ENCODE measurements at places on chromosomes 2 and 18. TPM values are rescaled to one million over a fixed set of nuclear protein-coding genes. Genes with fewer than 3 reads are reported as not detected.

DNA sequence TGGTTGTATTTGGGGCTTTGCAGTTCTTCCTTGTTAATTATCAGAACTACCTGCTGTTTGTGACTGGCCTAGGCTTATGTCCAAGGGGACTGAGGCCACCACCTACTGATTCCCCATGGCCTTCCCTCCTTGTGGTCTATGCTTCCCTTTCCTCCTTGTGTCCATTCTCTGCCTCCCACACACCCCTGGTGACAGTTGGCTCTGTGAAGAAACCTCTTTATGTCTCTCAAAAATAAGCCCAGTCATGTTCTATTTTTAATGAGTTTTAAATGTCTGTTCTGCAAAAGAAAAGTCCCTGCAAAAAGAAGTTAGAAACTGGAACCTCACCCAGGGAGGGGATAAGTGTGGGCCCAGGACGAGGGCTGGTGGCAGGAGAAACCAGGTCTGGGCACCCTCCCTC, 105.0 kb downstream of the SMC6 start:
- H3K27me3 ChIP-seq = no peaks in the 10 kb centered on the region
- no peaks in the 10 kb centered on the region for H3K36me3 ChIP-seq
- no peaks in the 10 kb centered on the region for H3K4me1 ChIP-seq
- no peak overlapping the region for H3K27ac ChIP-seq
- DNase-seq = no peak

DNA sequence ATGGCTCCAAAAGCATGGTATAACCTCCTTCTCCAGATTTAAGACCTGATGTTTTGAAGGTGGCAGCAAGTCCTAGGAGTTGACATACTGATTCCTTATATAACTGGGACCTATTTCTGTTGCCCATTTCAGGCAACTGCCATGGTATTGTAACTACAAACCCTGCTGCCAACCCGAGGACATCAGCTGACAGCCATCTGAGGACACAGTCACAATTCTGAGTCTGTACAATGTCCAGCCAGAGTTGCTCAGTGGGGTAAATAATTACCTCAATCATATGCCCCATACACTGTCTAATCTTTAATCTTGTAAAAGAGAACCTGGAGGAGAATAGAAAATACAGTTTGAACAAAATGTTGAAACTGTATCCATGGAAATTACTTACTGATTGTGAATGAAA, 8.7 kb upstream of the GAREM2 start:
- no peaks in the 10 kb centered on the region for H3K36me3 ChIP-seq
- DNase-seq = no peak
- no peak overlapping the region for H3K4me3 ChIP-seq
- no peaks in the 10 kb centered on the region for H3K4me1 ChIP-seq
- no peak overlapping the region for H3K27ac ChIP-seq

DNA sequence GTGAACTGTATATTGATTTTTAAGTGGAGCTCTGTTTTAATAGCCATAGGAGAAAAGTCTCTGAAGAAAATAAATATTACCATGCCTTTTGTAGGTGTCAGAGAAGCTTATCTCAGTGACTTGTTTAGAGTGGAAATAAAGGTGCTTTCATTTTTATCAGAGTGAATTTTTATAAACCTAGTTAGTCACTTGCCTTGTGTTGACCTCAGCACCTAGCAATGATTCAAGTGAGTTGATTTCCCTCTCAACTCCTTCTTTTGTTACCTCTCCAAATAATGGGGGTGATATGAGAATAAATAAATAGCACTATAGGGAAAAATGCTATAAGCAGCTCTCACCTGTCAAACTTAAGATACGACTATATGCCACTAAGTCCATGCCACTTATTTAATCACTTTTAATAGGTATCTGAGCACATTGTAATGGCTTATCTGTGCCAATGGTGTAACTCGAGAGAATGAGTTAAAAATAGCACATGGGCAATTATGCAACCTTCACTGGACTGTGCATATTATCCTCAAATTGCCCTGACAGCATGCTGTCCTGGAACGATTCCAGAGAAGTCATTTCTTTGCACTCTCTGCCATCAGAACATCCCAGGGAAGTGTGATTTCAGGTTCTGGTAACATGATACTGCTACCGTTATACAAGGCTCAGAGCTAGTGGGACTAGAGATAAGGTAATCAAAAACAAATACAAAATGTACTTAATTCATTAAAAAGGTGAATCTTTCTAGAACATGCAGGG, 290.8 kb downstream of the CCDC85A start:
- H3K4me3 ChIP-seq = no peak overlapping the region
- no peaks in the 10 kb centered on the region for H3K36me3 ChIP-seq

SCYGR4 gene
- not detected for total RNA-seq

GRCh38 chr18:48571639-48572384, 33.0 kb downstream of the CTIF start:
- H3K4me1 ChIP-seq = no peaks in the 10 kb centered on the region
- H3K27me3 ChIP-seq = peaks cover 2% of the 10 kb centered on the region
- H3K27ac ChIP-seq = no peak overlapping the region
- no peak overlapping the region for H3K4me3 ChIP-seq
- no peaks in the 10 kb centered on the region for H3K36me3 ChIP-seq
- DNase-seq = no peak

DNA sequence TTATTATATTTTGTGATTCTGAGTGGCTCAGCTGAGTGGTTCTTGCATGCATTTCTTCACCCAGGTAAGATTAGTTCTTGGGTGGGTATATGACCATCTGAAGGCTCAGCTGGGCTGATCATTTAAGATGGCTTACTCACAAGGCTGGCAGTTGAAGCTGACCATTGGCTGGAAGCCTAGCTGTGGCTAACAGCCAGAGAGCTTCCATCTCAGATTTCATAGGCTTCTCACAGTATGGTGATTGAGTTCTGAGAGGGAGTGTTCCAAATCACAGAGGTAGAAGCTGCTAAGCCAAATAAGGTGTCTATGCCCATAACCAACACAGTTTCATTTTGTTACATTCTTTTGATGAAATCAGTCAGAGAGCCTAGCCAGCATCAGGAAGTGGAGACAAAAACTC, 117.4 kb upstream of the RPRM start:
- H3K4me3 ChIP-seq = no peak overlapping the region
- no peak for DNase-seq
- H3K36me3 ChIP-seq = no peaks in the 10 kb centered on the region
- H3K4me1 ChIP-seq = no peaks in the 10 kb centered on the region
- H3K27me3 ChIP-seq = no peaks in the 10 kb centered on the region
- no peak overlapping the region for H3K27ac ChIP-seq

CD8B2 gene
- 0.54 TPM for total RNA-seq

GRCh38 chr2:101145406-101145805, 5.8 kb downstream of the TBC1D8 start:
- H3K27me3 ChIP-seq = peaks cover 45% of the 10 kb centered on the region
- no peak overlapping the region for H3K27ac ChIP-seq
- H3K36me3 ChIP-seq = no peaks in the 10 kb centered on the region
- no peak overlapping the region for H3K4me3 ChIP-seq
- no peak for DNase-seq
- no peaks in the 10 kb centered on the region for H3K4me1 ChIP-seq

TCF23 gene
- total RNA-seq = not detected

KIF1A gene
- total RNA-seq = 0.66 TPM

DDX1 gene
- total RNA-seq = 111 TPM

CD226 gene
- total RNA-seq = 134 TPM

- H3K36me3 ChIP-seq = no peaks in the 10 kb centered on the region
- H3K4me3 ChIP-seq = no peak overlapping the region
- no peak for DNase-seq
- H3K27ac ChIP-seq = no peak overlapping the region
Observed at GRCh38 chr2:60118061-60118460, 435.4 kb downstream of the BCL11A start.

- no peak within 1 kb of the TSS for H3K4me3 ChIP-seq
- peaks cover 63% of the 10 kb centered on the region for H3K4me1 ChIP-seq
- DNase-seq = no peak
- peak within 1 kb of the TSS; percentile 16 for H3K27ac ChIP-seq
- peaks cover 3% of the 10 kb centered on the region for H3K36me3 ChIP-seq
Observed at GRCh38 chr2:27078267-27079194, at the start of gene EMILIN1. TSS of gene EMILIN1 (plus strand) at chr2:27078615. CDS start at chr2:27079066, 451 bp downstream.

- H3K27me3 ChIP-seq = peaks cover 2% of the 10 kb centered on the region
- H3K27ac ChIP-seq = no peak overlapping the region
- no peaks in the 10 kb centered on the region for H3K36me3 ChIP-seq
- H3K4me1 ChIP-seq = no peaks in the 10 kb centered on the region
- H3K4me3 ChIP-seq = no peak overlapping the region
Observed at GRCh38 chr2:118750959-118751565, 96.4 kb downstream of the EN1 start.

- no peaks in the 10 kb centered on the region for H3K27me3 ChIP-seq
- H3K4me3 ChIP-seq = no peak overlapping the region
- H3K36me3 ChIP-seq = no peaks in the 10 kb centered on the region
- no peaks in the 10 kb centered on the region for H3K4me1 ChIP-seq
Observed at GRCh38 chr2:185137700-185138099, 539.4 kb downstream of the ZNF804A start.

DNA sequence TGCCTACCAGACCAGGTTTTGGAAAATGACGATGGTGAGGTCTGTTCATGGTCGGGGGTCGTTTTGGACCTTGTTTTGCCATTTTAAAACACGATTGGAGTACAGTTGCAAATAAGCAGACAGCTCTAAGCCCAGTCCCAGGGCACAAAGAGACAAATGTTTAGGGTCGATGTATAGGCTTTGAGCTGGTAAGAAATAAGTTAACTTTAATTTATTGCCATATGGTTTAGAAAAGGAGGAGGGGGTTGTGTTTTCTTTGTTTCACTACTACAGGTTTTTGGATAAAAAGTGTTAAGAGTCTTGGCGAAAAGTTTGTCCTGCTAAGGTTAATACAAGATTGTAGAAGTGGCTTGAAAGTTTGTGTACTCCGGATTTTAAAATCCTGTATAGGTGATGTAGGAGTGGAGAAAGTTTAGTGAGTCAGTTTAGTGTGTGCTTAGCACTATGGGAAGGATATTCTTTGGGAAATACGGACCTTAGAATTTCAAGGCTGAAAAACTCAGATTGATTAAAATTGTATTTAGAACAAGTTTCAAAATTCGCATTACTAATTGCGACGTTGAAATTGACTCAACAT, 1.3 kb downstream of the KCMF1 start:
- peak overlapping the region; percentile 97 for H3K4me3 ChIP-seq
- H3K27me3 ChIP-seq = no peaks in the 10 kb centered on the region
- peaks cover 48% of the 10 kb centered on the region for H3K4me1 ChIP-seq

DNA sequence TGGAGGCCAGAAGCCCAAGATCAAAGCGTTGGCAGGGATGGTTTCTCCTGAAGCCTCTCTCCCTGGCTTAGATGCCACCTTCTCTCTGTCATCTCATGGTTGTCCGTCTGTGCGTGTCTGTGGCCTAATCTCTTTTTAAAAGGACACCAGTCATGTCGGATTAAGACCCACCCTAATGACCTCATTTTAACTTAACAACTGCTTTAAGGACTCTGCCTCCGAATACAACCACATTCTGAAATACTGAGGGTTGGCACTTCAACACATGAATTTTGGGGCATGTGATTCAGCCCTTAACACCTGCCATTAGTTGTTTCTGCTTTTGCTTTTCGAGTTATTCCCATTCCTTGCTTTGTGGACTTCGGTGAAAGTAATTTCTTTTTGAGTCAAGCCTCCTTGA, 97.8 kb upstream of the SMIM21 start:
- no peaks in the 10 kb centered on the region for H3K36me3 ChIP-seq
- peaks cover 2% of the 10 kb centered on the region for H3K27me3 ChIP-seq
- no peak overlapping the region for H3K4me3 ChIP-seq

- no peaks in the 10 kb centered on the region for H3K4me1 ChIP-seq
- H3K36me3 ChIP-seq = no peaks in the 10 kb centered on the region
- H3K27ac ChIP-seq = no peak overlapping the region
- DNase-seq = no peak
- no peaks in the 10 kb centered on the region for H3K27me3 ChIP-seq
Observed at GRCh38 chr2:213763354-213763753, 479.1 kb downstream of the SPAG16 start.

RNU2-63P gene
- total RNA-seq = 32.9 TPM

RFTN2 gene
- total RNA-seq = not detected

GRCh38 chr2:221153226-221153625, 418.9 kb downstream of the EPHA4 start:
- DNase-seq = no peak
- no peaks in the 10 kb centered on the region for H3K36me3 ChIP-seq
- no peak overlapping the region for H3K4me3 ChIP-seq
- no peak overlapping the region for H3K27ac ChIP-seq
- H3K4me1 ChIP-seq = no peaks in the 10 kb centered on the region

GRCh38 chr2:223328578-223328977, 273.6 kb downstream of the SCG2 start:
- no peaks in the 10 kb centered on the region for H3K27me3 ChIP-seq
- no peaks in the 10 kb centered on the region for H3K4me1 ChIP-seq
- no peak overlapping the region for H3K4me3 ChIP-seq
- no peaks in the 10 kb centered on the region for H3K36me3 ChIP-seq

DNA sequence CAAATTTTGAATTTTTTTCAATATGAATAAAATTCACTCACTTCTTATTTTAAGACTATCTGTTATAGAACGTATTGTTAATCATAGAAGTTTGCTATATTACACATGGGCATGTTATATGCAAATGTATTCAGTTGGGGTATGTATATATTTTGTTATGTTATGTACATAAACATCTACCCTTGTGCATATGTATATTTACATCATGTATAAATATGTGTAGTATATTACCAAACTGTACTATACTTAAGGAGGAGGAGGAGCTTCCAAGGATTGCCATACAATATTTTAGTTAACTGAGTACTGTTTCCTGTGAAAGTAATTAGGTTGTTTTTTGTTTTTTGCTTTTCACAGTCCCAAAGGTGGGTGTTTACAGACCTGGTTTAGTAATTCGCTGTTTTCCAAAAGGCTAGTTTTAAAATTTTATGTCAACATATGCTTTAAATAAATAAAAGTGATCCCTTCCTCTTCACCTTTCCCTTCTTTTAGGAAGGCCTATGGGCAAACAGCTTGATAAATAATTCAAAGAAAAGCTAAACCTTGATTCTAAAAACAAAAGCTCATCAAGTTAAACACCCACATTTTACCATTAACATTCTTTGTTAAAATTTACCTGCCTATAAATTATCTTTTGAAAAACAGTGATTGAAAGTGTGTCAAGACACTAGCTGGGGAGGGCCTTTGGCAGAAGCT, 12.9 kb upstream of the POU3F3 start:
- no peak for DNase-seq
- no peaks in the 10 kb centered on the region for H3K4me1 ChIP-seq
- H3K27me3 ChIP-seq = peaks cover 47% of the 10 kb centered on the region
- no peaks in the 10 kb centered on the region for H3K36me3 ChIP-seq

RTP5 gene
- total RNA-seq = not detected

CHRNG gene
- not detected for total RNA-seq

DNA sequence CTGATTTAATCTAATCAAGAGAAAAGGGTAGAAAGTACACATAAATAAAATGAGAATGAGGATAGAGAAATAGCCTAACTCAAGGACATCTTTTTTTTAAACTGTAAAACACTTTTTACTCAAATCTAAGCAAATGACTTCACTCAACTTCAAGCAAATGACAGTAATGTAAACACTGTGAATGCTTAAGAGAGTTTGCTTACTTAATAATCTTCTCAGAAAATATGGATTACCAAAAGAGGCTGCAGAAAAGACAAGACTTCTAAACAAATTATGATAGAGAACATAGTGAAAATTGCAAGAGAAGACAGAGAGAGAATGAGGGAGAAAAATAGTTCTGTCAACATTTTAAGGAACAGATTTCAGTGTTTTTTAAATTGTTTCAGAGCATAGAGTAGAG, 52.5 kb downstream of the FAM124B start:
- H3K27me3 ChIP-seq = peaks cover 25% of the 10 kb centered on the region
- no peaks in the 10 kb centered on the region for H3K36me3 ChIP-seq
- no peak overlapping the region for H3K4me3 ChIP-seq

GRCh38 chr18:40414155-40414754, 1540.8 kb upstream of the PIK3C3 start:
- no peak overlapping the region for H3K4me3 ChIP-seq
- no peak overlapping the region for H3K27ac ChIP-seq
- H3K36me3 ChIP-seq = peaks cover 1% of the 10 kb centered on the region

ARPC2 gene
- 507 TPM for total RNA-seq

- DNase-seq = no peak
- no peaks in the 10 kb centered on the region for H3K4me1 ChIP-seq
- no peak overlapping the region for H3K4me3 ChIP-seq
Observed at GRCh38 chr2:220893411-220893810, 678.7 kb downstream of the EPHA4 start.

Data from activated T-helper 1 cell treated with anti-CD3 and anti-CD28 coated beads, Interleukin-12 subunit alpha, Interleukin-12 subunit beta, Interleukin-2, Interleukin-4 antibody, amounts not matched to agents 30 ng/mL and 10 ng/mL and 1 ng/mL, durations not matched to agents 14 hours and 24 hours and 36 hours (primary cell).